T-cell (primary cell): ENCODE measurements at places on chromosomes 1 and 21.

- no peak for DNase-seq
Observed at GRCh38 chr1:119689511-119689910, 22.2 kb upstream of the PHGDH start.

- DNase-seq = no peak
Observed at GRCh38 chr1:50894340-50894739, 65.7 kb downstream of the FAF1 start.

DNA sequence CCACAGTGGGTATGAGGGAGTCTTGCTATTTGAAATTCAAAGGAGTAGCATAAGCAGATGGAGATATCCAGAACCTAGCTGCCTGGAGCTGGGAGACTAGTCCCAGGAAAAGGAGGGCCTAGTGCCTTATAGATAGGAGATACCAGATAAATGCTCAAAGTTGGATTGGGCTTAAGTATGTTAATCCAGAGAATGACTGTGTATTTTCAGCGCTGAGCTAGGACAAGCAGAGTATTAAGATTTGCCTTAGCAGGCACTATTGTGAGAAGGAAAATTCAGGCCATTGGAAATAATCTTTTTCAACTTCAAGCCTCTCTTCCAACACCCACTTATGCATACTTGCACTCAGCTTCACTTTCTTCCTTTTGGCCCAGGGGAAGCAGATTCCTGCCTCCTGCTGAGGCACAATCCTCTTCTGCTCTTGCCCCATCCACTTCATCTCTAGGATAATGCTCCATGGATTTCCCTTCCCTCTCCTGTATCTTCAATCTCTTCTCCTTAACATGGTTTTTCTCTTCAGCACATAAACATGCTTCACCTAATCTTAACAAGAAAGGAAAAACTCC, 21.1 kb downstream of the PIK3C2B start:
- DNase-seq = no peak

DNA sequence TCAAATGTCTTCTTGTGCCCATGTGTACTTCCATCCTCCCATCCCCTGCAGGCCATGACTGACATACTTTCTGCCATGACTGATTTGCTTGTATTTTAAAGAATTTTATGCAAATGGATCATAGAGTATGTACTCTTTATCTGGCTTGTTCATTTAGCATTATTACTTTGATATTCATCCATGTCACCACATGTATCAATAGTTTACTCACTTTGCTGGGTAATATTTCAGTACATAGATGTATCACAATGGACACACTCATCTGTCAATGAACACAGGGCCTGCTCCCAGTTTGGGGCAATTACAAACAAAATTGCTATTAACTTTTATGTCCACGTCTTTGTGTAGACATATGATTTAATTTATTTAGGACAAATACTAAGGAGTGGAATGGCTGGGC, 259.1 kb downstream of the SDCCAG8 start:
- DNase-seq = no peak

- DNase-seq = no peak
Observed at GRCh38 chr1:22241811-22242210, 98.9 kb upstream of the WNT4 start.

GRCh38 chr1:230342699-230343098, 83.4 kb downstream of the PGBD5 start:
- no peak for DNase-seq

- DNase-seq = no peak
Observed at GRCh38 chr1:147579532-147579931, 38.2 kb downstream of the BCL9 start.

GRCh38 chr1:82646888-82647287, 846.2 kb downstream of the ADGRL2 start:
- DNase-seq = no peak

- DNase-seq = no peak
Observed at GRCh38 chr1:117631359-117632160, 25.7 kb downstream of the TENT5C start.

GRCh38 chr1:24074817-24075589, 36.9 kb downstream of the MYOM3 start:
- DNase-seq = no peak

- no peak for DNase-seq
Observed at GRCh38 chr1:115118086-115118485, 28.8 kb upstream of the TSPAN2 start.

- no peak for DNase-seq
Observed at GRCh38 chr1:64199154-64199553, 4.3 kb upstream of the UBE2U start.

DNA sequence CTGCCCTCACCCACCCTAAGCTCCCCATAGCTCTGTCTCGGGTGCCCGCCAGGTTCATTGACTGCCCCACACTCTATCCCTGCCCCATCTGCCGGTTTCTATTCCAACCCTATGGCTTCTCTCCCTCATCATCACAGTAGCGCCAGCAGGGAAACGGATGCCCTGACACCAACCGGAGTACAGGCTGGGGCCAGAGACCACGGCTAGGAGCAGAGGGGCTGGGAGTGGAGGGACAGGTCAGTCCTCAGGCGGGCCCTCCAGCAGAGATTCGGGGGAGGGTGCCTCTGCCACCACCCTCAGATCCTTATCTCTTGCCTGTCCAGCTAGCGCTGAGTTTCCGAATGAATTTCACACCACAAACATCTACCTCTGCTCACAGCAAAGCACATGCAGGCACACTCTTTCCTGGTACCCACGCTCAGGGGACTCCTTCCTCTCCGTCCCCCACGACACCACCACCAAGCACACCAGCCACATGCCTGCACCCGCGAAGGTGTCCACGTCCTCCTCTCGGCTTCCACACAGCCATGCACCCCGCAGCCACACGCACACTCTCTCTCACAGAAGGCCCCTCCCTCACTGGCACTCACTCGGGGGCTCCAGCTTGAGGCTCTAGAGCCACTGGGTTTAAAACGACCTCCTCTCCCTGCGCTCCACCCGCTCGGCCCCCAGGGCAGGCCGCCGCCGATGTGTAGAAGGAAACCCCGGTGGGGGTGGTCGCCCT, 7.2 kb downstream of the TAL1 start:
- DNase-seq = no peak

DNA sequence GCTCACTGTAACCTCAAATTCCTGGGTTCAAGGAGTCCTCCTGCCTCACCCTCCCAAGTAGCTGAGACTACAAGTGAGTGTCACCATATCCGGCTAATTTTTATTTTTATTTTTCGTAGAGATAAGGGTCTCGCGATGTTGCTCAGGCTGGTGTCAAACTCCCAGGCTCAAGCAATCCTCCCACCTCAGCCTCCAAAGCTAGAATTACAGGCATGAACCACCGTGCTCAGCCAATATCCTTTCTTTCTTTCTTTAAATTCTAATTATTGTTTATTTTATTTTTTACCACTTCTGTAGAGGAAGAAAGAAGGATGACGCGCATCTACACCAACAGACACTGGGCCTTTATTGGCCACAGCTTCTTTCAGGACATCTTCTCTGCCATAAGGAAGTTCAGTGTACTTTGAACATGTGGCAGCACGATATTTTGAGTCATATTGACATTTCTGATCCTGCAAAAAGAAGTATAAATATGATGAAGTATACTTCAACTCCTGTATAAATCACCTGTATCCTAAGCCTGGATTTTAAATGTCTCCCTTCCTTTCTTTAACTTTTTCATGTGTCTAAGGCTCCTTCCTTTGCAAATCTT, 15.8 kb downstream of the CTSS start:
- DNase-seq = no peak

- DNase-seq = no peak
Observed at GRCh38 chr1:107132780-107133179, 8.1 kb upstream of the NTNG1 start.

- DNase-seq = no peak
Observed at GRCh38 chr1:69252696-69253095, 315.0 kb upstream of the LRRC7 start.

DNA sequence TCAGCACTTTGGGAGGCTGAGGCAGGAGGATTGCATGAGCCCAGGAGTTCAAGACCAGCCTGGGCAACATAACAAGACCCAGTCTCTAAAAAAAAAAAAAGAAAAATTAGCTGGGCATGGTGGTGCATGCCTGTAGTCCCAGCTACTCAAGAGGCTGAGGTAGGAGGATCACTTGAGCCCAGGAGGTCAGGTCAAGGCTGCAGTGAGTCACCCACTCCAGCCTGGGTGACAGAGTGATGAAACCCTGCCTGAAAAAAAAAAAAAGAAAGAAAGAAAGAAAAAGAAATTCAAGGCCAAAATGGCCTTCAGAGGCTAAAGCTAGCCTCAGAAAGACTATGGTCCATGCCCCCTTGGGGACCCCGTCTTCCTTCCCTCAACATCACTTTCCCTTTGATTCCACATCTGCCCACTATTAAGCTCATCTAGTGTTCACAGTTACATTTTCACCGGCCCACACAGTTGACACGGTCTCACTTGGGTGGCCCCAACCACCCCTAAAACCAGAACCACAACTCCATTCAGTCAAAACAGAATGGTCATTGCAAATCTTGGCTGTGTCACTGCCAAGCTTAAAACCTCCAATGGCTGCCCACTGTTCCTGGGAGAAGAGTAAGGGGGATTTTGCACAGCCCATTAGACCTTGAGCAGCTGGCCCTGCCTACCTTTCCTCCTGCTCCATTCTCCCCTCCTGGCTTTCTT, 2.1 kb upstream of the CAPN8 start:
- no peak for DNase-seq

DNA sequence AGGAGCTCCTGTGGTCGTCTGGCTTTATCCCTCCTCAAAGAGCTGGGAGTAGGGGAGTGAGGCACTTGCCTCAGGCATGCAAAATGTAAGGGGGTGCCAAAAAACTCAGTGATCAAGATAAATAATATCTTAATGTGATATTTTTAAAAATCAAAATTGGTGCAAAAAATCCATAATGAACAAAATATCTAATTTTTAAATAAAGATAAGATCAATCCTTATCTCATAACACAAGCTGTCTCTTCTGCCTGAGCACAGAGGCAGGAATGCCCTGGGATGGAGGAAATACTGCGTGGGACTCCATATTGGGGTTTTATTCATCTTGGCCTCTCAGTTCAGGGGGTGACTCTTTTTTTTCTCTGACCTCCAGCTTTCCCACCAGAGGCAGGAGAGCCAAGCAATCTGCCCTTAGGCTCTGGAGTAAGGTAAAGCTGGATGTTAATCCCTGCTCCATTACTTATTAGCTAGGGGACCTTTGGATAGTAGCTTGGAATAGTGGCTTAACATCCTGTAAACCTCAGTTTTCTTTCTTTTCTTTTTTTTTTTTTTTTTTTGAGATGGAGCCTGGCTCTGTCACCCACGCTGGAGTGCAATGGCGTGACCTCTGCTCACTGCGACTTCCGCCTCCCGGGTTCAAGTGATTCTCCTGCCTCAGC, 77.3 kb upstream of the NFASC start:
- DNase-seq = no peak

- DNase-seq = no peak
Observed at GRCh38 chr1:5917281-5917590, 75.0 kb downstream of the NPHP4 start.

DNA sequence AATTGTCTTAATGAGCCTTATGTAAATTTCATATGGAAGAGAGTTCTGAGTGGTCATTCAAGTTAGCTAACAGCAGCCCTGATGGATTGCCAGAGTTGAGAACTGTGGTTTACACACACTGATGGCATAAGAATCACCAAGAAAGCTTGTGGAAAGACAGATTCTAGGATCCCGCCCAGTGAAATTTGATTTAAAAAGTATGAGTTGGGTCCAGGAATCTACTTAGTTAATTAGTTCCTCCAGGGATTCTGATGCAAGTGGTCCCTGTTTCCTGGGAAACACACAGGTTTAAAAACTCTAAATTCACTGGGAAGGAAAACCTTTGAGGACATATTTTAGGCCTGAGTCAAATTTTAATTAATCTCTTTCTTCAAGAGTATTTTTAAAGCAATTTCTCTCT, 144.3 kb downstream of the NTPCR start:
- no peak for DNase-seq

- DNase-seq = no peak
Observed at GRCh38 chr1:18923756-18924211, 21.4 kb upstream of the ALDH4A1 start.

GRCh38 chr1:232291681-232292080, 338.3 kb downstream of the SIPA1L2 start:
- DNase-seq = no peak

- DNase-seq = no peak
Observed at GRCh38 chr1:172646653-172647052, 12.2 kb upstream of the FASLG start.

DNA sequence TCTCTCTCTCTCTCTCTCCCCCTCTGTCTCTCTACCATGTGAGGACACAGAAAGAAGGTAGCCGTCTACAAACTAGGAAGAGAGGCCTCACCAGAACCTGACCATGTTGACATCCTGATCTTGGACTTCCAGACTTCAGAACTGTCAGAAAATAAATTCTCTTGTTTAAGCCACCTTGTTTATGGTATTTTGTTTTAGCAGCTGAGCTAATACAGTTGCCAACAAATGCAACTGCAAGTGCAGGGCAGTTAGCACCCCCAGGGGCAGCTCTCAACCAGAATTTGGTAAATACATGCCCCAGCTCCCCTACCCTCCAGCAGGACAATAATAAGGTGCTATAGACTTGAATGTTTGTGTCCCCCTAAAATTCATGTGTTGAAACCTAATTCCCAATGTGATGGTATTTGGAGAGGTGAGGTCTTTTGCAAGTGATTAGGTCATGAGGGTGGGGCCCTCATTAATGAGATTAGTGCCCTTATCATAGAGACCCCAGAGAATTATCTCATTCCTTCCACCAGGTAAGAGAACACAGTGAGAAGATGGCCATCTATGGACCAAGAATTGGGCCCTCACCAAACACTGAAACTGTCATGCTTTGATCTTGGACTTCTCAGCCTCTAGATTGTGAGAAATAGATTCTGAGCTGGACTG, 6.7 kb upstream of the SLC45A1 start:
- DNase-seq = no peak

DNA sequence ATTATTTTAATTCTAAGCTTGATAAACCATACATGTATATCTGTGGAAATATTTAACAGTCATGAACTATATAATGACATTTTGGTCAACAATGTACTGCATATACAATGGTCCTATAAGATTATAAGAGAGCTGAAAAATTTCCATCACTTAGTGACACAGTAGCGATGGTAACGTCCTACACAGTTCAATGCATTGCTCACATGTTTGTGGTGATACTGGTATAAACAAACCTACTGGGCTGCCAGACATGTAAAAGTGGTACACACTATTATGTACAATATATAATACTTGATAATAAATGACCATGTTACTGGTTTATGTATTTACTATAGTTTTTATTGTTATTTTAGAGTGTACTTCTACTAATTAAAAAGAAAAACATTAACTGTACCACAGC, 841.9 kb downstream of the LTN1 start:
- no peak for DNase-seq

GRCh38 chr1:210228158-210228557, 4.4 kb upstream of the SERTAD4 start:
- no peak for DNase-seq

DNA sequence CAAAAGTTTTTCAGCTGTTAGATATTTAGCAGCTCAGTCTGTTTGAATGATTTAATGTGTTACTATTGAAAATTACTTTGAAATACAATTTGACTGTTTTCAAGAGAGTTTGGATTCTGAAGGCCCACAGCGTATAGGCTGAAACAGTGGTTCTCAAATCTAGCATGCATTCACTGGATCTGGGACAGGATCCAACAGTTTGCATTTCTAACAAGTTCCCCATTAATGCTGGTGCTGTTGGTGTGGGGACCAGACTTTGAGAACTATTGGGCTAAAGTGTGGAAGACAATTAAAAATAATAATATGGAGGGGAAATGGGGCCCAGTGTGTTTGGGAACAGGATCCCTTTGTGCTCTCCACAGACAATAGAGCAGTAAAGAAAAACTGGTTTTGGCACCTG, 31.9 kb downstream of the ITSN1 start:
- no peak for DNase-seq
